Epithelial cell of proximal tubule (primary cell): ENCODE measurements at places on chromosomes 7 and 10. TPM values are rescaled to one million over a fixed set of nuclear protein-coding genes. Genes with fewer than 3 reads are reported as not detected.

LMOD2 gene
- total RNA-seq = not detected in 2 replicates

ADAM22 gene
- total RNA-seq = 0.63 and 1.2 TPM in 2 replicates

GRCh38 chr7:7228472-7228871, 46.1 kb downstream of the C1GALT1 start:
- no peak for DNase-seq

DNA sequence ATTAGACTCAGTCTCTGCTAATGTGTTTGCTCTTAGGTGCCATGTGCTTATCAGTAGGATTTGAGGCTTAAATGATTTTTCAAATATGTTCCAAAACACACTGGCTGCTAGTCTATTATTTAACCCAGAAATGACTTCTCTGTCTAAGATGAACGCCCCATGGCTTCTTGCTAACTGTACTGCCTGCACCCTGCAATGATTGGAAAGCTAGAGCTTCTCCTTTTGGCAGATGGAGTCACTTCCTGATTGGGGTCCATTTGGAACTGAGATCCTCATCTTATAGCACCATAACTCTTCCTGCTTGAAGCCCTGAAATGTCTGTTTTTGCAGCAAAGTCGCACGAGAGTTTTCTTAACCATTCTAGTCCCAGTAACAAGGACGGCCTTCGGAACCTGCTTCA, 186.5 kb upstream of the ADO start:
- no peak for DNase-seq

DNA sequence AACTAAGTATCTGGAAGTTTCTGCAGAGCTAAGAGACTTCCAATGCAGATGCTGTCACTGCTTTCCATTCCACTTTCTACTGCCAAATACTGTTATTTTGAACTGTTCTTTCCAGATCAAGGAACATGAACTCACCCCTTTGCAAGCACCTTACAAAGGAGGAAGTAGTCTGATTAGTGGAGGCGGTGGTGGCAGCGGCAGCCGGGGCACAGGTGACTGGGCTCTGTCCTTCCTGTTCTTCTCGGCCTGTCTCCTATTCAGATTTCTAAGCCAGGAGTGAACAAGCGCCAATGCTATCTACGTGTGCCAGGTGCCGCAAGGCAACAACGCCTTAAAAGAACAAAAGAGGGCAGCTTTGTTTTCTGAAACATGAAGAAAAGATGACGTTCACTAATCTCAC, 44.9 kb downstream of the BEND7 start:
- no peak for DNase-seq

GRCh38 chr7:39811161-39811614, 138.9 kb upstream of the CDK13 start:
- DNase-seq = no peak

GRCh38 chr7:27145165-27145913, 1.9 kb upstream of the HOXA5 start:
- DNase-seq = no peak
